ENCODE measurements at places on chromosomes 6 and 20. TPM values are rescaled to one million over a fixed set of nuclear protein-coding genes. Genes with fewer than 3 reads are reported as not detected.

The POU5F1 gene
- total RNA-seq = 32.7 TPM

The GTF2H4 gene
- 70.5 TPM for total RNA-seq

The SIRPB1 gene
- 3.4 TPM for total RNA-seq

The SPAG4 gene
- total RNA-seq = 7.7 TPM

The NRSN2 gene
- total RNA-seq = 0.42 TPM

The PPP1R3G gene
- 0.20 TPM for total RNA-seq

The KIAA1755 gene
- total RNA-seq = not detected

The SLC25A27 gene
- 8.8 TPM for total RNA-seq

The C6orf89 gene
- total RNA-seq = 58.3 TPM

- H3K4me3 ChIP-seq = no peak overlapping the region
- peaks cover 62% of the 10 kb centered on the region for H3K4me1 ChIP-seq
- H3K27ac ChIP-seq = peak overlapping the region; percentile 97
- H3K36me3 ChIP-seq = peaks cover 24% of the 10 kb centered on the region
- no peak for DNase-seq
- H3K27me3 ChIP-seq = no peaks in the 10 kb centered on the region
Measured at GRCh38 chr6:7148100-7148822, 40.5 kb downstream of the RREB1 start.

DNA sequence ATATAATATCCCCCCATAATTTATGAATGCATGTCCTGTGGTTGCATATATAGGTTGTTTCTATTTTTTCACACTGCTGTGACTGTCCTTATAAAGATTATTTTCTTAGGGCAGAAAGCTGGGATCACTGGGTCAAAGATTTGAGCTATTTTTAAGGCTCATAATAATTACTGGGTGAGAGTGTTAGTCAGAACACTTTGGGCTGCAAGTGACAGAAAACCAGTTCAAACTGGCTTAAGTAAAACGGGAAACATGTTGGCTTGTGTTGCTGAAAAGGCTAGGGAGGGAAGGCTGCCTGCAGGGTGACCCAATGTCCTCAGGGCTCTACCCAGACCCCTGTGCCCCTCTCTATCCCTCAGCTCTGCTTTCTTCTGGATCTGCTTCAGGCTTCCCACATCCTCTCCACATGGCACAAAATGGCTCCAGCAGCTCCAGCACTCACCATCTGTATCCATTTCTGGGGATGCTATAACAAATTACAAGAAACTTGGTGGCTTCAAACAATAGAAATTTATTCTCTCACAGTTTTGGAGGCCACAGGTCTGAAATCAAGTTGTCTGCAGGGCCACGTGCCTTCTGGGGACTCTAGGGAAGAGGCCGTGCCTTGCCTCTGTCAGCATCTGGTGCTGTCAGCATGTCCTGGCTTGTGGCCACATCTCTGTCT is 33.1 kb upstream of the MLN start:
- H3K27me3 ChIP-seq = peaks cover 64% of the 10 kb centered on the region
- H3K27ac ChIP-seq = no peak overlapping the region
- no peak for DNase-seq
- H3K36me3 ChIP-seq = no peaks in the 10 kb centered on the region
- peaks cover 13% of the 10 kb centered on the region for H3K4me1 ChIP-seq
- H3K4me3 ChIP-seq = no peak overlapping the region

- no peak overlapping the region for H3K27ac ChIP-seq
- DNase-seq = no peak
- no peaks in the 10 kb centered on the region for H3K4me1 ChIP-seq
- H3K4me3 ChIP-seq = no peak overlapping the region
- H3K36me3 ChIP-seq = no peaks in the 10 kb centered on the region
- no peaks in the 10 kb centered on the region for H3K27me3 ChIP-seq
Measured at GRCh38 chr6:143485967-143486366, 25.6 kb downstream of the FUCA2 start.

- H3K27me3 ChIP-seq = no peaks in the 10 kb centered on the region
- H3K4me3 ChIP-seq = no peak overlapping the region
- DNase-seq = no peak
- no peaks in the 10 kb centered on the region for H3K4me1 ChIP-seq
- no peaks in the 10 kb centered on the region for H3K36me3 ChIP-seq
Measured at GRCh38 chr6:144190593-144190992, 40.3 kb downstream of the STX11 start.

- H3K36me3 ChIP-seq = peaks cover 34% of the 10 kb centered on the region
- no peaks in the 10 kb centered on the region for H3K27me3 ChIP-seq
- H3K4me1 ChIP-seq = peaks cover 58% of the 10 kb centered on the region
- no peak for DNase-seq
- H3K4me3 ChIP-seq = no peak overlapping the region
Measured at GRCh38 chr6:33714385-33715040, 3.0 kb upstream of the UQCC2 start.

GRCh38 chr20:63149531-63150192 is 66.3 kb downstream of the YTHDF1 start:
- no peak overlapping the region for H3K4me3 ChIP-seq
- H3K4me1 ChIP-seq = no peaks in the 10 kb centered on the region
- DNase-seq = no peak
- no peak overlapping the region for H3K27ac ChIP-seq
- peaks cover 100% of the 10 kb centered on the region for H3K27me3 ChIP-seq

DNA sequence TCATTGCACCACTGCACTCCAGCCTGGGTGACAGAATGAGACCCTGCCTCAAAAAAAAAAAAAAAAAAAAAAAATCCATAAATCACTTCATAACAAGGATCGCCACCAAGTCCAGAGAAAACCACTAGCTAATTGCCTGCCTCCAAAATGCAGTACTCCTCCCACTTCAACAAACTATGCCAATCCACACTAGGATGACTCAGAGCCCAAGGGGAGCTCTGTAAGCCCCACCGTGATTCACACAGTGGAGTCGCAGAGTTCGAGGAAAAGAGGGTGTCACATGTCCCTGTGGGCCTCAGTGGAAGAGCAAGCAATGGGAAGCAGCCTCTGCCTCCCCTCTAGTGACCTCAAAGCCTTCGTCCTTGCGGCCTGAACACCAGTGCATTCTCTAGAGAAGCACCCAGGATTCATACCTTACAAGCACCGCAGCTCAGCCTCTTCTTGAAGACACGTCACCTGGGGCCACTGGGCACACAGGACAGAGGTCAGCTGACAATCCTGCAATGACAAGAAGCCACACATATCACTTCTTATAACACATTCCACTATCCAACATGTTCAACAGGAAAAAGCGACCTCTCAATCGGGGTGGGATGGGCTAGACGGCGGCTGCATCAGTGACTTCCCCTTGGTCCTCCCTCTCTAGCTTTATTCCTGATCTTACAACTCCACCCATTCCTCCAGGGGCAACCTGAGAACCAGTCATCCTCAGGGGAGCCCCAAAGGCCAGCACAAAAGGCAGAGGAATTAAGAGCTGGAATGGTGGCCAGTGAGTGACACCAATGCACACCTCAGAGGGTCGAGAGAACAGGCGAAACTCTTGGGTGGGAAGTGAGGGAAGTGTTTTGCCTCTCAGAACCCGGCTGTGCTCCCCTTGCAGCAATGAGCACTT is 8.9 kb downstream of the SNHG17 start:
- peak overlapping the region; percentile 28 for H3K27ac ChIP-seq
- DNase-seq = no peak
- H3K36me3 ChIP-seq = peaks cover 98% of the 10 kb centered on the region
- peak overlapping the region; percentile 11 for H3K4me3 ChIP-seq
- no peaks in the 10 kb centered on the region for H3K27me3 ChIP-seq

- H3K4me3 ChIP-seq = no peak overlapping the region
- peaks cover 36% of the 10 kb centered on the region for H3K27me3 ChIP-seq
- H3K36me3 ChIP-seq = no peaks in the 10 kb centered on the region
- DNase-seq = no peak
- no peaks in the 10 kb centered on the region for H3K4me1 ChIP-seq
Measured at GRCh38 chr6:13903364-13903763, 21.4 kb upstream of the RNF182 start.

DNA sequence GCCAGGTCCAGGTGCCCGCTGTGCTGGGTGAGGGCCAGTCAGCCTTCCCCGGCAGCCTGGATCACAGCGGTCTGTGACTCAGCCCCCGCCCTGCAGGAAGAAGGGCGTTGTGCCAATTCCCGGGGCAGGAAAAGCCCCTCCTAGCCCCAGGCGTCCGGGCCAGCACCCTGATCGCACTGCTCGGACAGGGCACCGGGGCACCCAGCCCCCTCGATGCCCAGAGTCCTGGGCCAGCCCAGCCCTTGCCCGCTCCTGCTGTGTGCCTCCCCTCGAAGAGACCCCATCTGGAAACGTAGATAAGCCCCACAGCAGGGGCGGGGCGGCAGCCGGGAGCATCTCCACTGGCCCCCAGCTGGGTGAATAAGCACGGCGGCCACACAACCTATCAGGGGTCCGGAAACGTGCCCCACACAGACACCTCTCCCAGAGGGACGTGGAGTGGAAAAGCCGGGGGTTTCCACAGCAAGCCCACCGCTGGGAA is 9.9 kb downstream of the LAMA5 start:
- H3K4me3 ChIP-seq = peak overlapping the region; percentile 74
- H3K36me3 ChIP-seq = peaks cover 94% of the 10 kb centered on the region
- peaks cover 67% of the 10 kb centered on the region for H3K4me1 ChIP-seq
- peak; percentile 95 for DNase-seq

GRCh38 chr20:19361790-19362189 is 149.3 kb downstream of the SLC24A3 start:
- no peaks in the 10 kb centered on the region for H3K36me3 ChIP-seq
- H3K4me3 ChIP-seq = no peak overlapping the region
- no peak for DNase-seq
- no peaks in the 10 kb centered on the region for H3K4me1 ChIP-seq
- H3K27me3 ChIP-seq = no peaks in the 10 kb centered on the region
- no peak overlapping the region for H3K27ac ChIP-seq

DNA sequence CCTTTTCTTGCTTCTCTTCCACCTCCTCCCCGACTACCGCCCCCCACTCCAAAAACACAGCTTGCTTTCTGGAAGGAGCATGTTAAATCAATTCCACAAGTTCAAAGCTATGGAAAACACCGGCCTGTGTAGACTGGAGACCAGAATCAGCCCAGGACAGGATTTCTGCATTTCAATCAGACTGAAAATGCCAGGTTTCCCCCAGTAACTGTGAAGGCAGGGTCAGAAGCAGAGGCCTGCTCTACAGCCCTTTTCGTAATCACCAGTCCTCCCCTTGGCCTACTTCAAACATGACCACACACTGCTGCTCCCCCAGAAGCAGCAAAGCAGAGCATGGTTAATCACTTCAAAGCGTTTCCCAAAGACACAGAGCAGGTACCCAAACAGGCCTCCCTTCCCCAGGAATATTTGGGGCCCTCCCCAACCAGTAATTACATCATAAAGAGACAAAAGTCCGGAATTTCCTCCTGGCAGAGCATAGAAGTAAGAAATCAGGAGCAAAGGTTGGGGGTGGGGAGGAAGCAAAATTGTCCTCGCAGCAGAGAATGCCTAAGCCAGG is 38.4 kb downstream of the ZMYND8 start:
- DNase-seq = peak; percentile 77
- H3K4me3 ChIP-seq = peak overlapping the region; percentile 54
- H3K27me3 ChIP-seq = no peaks in the 10 kb centered on the region
- peak overlapping the region; percentile 97 for H3K27ac ChIP-seq
- H3K4me1 ChIP-seq = peaks cover 78% of the 10 kb centered on the region

GRCh38 chr6:32445321-32445854 is 5.7 kb downstream of the HLA-DRA start:
- H3K27me3 ChIP-seq = peaks cover 21% of the 10 kb centered on the region
- no peak overlapping the region for H3K4me3 ChIP-seq
- no peak for DNase-seq
- H3K27ac ChIP-seq = no peak overlapping the region

DNA sequence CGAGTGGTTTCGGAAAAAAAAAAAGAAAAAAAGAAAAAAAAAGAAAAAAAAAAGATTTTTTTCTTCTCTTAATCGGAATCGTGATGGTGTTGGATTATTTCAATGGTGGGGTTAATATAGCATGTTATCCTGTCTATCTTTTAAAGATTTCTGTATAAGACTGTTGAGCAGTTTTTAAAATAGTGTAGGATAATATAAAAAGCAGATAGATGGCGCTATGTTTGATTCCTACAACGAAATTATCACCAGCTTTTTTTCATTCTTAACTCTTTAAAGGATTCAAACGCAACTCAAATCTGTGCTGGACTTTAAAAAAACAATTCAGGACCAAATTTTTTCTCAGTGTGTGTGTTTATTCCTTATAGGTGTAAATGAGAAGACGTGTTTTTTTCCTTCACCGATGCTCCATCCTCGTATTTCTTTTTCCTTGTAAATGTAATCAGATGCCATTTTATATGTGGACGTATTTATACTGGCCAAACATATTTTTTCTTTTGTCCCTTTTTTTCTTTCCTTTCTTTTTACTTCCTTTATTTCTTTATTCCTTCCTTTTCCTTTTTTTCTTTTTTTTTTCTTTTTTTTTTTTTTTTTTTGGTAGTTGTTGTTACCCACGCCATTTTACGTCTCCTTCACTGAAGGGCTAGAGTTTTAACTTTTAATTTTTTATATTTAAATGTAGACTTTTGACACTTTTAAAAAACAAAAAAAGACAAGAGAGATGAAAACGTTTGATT is 3.6 kb downstream of the SOX4 start:
- peaks cover 11% of the 10 kb centered on the region for H3K4me1 ChIP-seq
- no peak overlapping the region for H3K4me3 ChIP-seq
- H3K27ac ChIP-seq = no peak overlapping the region
- peaks cover 17% of the 10 kb centered on the region for H3K36me3 ChIP-seq
- H3K27me3 ChIP-seq = no peaks in the 10 kb centered on the region

- H3K27ac ChIP-seq = no peak overlapping the region
- H3K27me3 ChIP-seq = no peaks in the 10 kb centered on the region
- H3K4me3 ChIP-seq = no peak overlapping the region
- peaks cover 10% of the 10 kb centered on the region for H3K4me1 ChIP-seq
- H3K36me3 ChIP-seq = peaks cover 9% of the 10 kb centered on the region
- no peak for DNase-seq
Measured at GRCh38 chr6:34381081-34381480, 11.4 kb downstream of the NUDT3 start.

DNA sequence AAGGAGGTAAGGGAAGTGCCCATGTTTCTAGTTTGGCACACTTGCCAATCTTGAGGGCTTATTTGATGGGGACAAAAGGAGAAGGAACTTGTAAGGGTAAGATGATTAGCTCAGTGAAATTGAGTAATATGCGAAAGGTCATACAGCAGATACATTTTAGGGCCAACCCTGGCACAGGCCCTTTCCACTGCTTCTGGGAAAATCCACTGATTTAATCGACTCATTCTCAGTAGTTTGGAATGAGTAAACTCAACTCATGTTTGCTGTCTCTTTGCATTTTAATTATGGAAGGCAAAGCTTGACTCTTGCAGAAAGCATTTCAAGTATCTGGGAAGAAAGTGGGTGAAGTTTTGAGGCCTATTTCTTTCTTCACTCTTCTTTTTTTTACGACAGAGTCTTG is 20.0 kb downstream of the PHF20 start:
- no peak overlapping the region for H3K27ac ChIP-seq
- H3K27me3 ChIP-seq = no peaks in the 10 kb centered on the region
- H3K4me1 ChIP-seq = no peaks in the 10 kb centered on the region
- no peak for DNase-seq
- no peak overlapping the region for H3K4me3 ChIP-seq

- no peak for DNase-seq
- H3K36me3 ChIP-seq = no peaks in the 10 kb centered on the region
- H3K4me3 ChIP-seq = no peak overlapping the region
- no peaks in the 10 kb centered on the region for H3K27me3 ChIP-seq
- peaks cover 18% of the 10 kb centered on the region for H3K4me1 ChIP-seq
Measured at GRCh38 chr6:2918936-2919335, 15.8 kb upstream of the SERPINB9 start.

GRCh38 chr6:63245909-63246308 is 34.6 kb downstream of the FKBP1C start:
- H3K27me3 ChIP-seq = no peaks in the 10 kb centered on the region
- no peak overlapping the region for H3K4me3 ChIP-seq
- H3K36me3 ChIP-seq = no peaks in the 10 kb centered on the region

- peaks cover under 1% of the 10 kb centered on the region for H3K4me1 ChIP-seq
- no peaks in the 10 kb centered on the region for H3K36me3 ChIP-seq
- H3K27ac ChIP-seq = no peak overlapping the region
- H3K27me3 ChIP-seq = no peaks in the 10 kb centered on the region
Measured at GRCh38 chr6:97632341-97632740, 349.3 kb upstream of the MMS22L start.

Data from Calu3 (cell line).